Hypothalamus (tissue), 51 donors: ENCODE measurements at places on chromosomes 1 and 21.

- no peak for DNase-seq
Measured at GRCh38 chr21:42086969-42087368, 15.9 kb downstream of the UMODL1 start.

- no peak for DNase-seq
Measured at GRCh38 chr1:58874342-58874741, 90.5 kb upstream of the JUN start.

DNA sequence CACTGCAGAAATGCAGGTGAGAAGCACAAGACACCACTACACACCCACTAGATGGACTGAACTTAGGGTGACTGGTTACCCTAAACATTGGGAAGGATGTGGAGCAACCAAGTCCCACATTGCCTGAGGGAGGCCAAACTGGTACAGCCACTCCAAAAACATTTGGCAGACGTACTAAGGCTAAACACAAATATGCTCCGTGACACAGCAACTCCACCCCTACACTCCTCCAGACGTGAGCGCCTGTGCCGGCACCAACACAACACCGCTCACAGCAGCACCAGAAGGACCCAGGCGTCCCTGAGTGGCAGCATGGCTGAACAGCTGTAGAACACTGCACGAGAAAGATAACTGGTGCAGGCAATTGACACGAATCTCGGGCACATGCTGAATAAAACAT is 14.7 kb downstream of the PTTG1IP start:
- no peak for DNase-seq

- no peak for DNase-seq
Measured at GRCh38 chr1:189216886-189217285, 1260.8 kb downstream of the BRINP3 start.

DNA sequence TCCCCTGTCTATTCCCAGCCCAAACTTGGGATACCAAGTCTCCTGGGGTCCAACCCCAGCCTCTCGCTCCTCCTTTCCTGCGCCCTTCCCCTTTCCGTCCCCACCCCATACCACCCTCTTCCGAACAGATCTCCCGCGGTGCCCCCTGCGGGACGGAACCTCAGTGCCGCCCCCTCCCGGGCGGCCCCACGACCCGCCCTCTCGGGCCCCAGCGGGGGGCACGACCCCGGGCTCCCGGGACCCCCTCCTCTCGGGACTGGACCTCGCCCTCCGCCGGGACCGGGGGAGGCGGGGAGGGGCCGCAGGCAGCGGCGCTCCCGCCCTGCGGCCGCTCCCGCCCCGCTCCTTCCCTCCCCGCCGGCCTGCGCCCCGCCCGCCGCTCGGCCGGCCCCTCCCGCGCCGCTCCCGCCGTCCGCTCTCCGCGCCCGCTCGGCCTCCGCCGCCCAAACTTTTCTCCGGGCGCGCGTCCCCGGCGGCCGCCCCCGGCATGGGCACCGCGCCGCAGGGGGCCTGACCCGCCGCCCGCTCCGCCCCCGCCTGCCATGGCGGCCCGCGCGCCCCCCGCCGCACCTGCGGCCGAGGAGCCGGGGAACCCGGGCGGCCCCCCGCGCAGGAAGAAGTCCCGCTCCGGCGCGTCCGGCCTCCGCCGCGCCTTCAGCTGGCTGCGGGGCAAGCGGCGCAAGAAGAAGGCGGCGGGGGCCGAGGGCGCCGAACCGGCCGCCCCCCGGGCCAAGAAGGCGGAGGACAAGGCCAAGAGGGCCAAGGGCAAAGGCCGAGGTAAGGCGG is 39.0 kb upstream of the SYNC start:
- no peak for DNase-seq

GRCh38 chr1:24640288-24640687 is 2.8 kb upstream of the SRRM1 start:
- DNase-seq = no peak
